ENCODE measurements at places on chromosomes 12 and 14.

- DNase-seq = no peak
These were observed 2.2 kb downstream of the BLOC1S1 start for GRCh38 chr12:55718015-55718414.

GRCh38 chr14:99468836-99469592, 11.6 kb downstream of the SETD3 start:
- DNase-seq = no peak

- peak; percentile 30 for DNase-seq
These were observed 17.0 kb downstream of the ZDHHC22 start for GRCh38 chr14:77124345-77125280.

DNA sequence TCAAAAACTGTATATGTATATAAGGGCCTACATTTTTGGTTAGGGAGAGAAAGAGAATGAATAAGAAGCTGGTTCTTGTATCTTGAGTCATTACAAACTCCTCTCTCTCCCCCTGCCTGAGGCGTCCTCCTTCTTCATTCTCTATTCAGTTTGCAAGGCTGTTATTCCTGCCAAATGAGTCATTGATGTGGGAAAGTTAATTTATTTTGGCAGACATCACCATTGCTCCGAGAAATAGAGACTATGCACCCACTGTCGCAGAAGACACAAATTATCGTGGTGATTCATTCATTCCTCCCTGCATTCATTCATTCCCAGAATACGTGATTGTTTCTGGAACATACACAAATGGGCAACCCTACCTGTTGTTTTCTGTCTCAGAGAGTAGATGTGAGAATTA, 112.5 kb upstream of the MED13L start:
- no peak for DNase-seq

DNA sequence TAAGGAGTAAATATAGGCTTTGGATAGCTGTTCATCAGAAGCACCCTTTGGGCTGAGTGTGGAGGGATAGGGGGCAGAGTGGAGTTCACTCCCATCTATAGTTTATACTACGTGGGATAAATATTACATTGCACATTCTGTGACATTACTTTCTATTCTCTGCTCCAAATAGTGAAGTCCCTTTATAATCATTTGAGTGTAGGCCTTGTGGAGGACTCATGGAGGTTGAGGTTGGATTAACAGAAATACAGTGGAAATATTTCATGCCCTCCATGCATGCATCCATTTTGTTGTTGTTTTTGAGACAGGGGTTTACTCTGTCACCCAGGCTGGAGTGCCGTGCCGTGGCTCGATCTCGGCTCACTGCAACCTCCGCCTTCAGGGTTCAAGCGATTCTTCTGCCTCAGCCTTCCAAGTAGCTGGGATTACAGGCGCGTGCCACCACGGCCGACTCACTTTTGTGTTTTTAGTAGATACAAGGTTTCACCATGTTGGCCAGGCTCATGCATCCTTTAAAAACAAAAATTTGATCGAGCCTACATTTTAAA, 1.4 kb downstream of the CHPT1 start:
- DNase-seq = no peak

GRCh38 chr14:38404100-38404541, 148.2 kb upstream of the CLEC14A start:
- DNase-seq = no peak

GRCh38 chr12:1934831-1935230, 16.4 kb upstream of the CACNA2D4 start:
- no peak for DNase-seq

DNA sequence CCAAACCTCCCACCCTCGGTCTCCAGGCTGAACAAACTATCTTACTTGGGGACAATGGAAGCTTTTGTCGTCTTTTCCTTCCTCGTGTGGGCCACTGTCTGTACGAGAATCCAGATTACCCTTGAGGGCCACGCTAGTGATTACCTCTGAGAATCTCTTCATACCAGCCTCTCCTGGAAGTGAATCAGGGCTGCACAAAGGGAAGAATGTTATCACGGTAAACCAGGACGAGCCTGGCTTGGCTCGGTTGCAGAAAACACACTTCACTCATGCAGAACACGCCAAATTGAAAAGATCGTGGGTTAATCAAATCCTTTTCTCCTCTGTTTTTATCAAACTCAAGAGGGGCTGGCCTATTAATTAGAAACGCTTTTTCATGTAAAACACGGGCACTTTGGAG, 51.6 kb upstream of the MYL2 start:
- no peak for DNase-seq

DNA sequence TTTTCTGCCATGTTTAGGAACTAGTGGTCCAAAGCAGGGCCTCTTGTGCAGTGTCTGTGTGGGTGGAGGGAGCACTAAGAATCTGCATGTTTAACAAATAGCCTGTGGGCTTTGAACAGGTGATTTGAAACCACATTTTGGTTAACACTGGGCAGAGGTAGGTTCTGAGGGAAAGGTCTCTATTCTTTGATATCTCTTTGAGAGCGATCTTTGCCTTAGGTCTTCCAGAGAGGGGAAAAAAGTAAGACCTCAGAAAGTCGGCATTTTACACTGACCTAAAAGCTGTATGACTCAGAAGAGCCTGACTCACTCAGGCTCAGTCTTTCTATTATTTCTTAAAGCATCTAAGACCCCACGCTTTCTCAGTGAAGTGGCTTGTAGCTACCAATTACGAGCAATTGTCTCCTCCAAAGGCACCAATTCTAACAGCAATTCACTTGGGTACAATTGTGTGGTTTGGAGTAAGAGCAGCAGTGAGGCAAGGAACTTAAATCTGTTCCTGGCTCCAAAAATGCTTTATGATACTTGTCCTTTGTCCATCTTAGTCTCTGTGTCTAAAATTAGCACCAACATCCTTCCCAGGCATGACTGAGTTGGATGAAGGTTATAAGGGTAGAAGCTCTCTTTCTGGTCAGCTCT, 8.8 kb downstream of the EIF2B2 start:
- no peak for DNase-seq

DNA sequence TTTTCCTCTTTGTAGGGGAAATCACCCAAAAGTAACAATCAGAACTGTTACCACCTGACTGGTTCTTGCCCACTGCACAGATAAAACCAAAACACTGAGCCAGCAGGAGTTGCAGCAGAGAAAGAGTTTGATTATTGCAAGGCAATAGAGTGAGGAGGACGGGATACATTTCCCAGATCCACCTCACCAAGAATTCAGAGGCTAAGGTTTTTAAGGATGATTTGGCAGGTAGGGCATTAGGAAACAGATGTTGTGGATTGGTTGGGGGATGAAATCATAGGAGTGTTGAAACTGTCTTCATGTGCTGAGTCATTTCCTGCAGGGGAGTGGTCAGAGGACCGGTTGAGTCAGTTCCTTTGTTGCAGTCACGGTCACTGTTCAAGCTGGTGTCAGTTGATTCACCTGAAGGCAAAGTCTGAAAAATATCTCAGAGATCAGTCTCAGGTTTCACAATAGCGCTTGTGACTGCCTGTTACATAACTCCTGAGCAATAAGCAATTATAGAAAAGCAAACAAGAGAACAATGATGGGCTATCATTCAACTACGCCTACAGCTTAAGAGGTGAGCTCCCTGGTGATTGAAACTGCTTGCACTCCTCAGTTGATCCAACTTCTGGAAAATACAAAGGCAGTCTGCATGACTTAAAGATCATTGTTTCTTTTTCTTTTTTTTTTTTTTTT, 20.3 kb upstream of the AMN1 start:
- DNase-seq = peak; percentile 21

- no peak for DNase-seq
These were observed 80.4 kb upstream of the EEA1 start for GRCh38 chr12:93009533-93009932.

DNA sequence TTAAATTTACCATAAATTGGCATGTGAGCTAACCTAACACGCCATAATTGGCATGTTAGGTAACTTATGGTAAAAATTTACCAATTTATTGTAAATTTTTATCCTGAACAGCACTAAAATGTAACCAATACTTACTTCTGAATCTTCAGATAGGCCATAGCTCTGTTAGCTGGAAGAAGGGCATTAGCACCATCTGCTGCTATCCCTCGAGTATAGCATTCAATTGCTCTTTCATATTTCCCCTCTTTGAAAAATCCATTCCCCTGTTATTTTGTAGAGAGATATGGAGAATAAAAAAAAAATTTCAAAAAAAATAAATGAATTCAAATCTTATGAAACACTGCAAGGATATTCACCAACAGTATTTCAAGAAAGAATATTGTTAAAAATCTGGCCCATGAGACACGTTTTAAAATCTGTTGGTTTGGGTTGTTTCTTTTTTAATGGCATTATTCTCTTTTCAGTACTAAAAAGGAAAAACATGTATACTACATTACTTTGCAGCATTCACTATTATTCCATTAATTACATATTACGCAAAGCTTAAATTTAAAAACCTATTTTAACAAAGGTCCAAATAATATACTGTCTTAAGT, 19.1 kb downstream of the RPAP3 start:
- no peak for DNase-seq

GRCh38 chr12:105783983-105784947, 354.5 kb downstream of the NUAK1 start:
- DNase-seq = no peak

DNA sequence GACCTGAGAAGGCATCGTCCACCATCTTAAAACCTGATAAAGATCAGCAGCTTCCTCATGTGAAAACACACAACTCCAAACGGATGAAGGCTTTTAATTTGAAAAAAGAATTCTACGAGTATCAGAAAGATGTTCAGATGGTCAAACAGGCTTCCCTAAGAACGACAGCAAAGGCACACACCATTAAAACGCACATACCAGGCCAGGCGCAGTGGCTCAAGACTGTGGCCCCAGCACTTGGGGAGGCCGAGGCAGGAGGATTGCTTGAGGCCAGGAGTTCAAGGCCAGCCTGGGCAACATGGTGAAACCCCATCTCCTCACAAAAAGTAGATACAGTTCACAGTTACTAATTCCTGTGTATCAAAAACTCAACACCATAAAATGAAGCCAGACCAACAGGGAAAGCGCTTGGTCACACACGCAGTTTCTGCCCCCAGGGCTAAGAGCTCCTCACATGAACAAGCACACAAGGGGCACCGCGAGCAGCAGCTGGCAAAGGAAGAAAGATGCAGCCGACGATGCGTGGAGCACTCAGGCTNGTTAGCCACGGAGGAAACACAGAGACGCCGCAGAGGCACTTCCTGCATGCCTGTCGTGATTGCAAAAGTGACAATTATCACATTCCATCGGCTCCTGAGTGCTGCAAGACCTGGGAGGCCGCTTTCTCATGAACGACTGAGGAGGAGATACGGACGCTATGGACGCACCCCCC, 78.0 kb downstream of the NOC4L start:
- no peak for DNase-seq

DNA sequence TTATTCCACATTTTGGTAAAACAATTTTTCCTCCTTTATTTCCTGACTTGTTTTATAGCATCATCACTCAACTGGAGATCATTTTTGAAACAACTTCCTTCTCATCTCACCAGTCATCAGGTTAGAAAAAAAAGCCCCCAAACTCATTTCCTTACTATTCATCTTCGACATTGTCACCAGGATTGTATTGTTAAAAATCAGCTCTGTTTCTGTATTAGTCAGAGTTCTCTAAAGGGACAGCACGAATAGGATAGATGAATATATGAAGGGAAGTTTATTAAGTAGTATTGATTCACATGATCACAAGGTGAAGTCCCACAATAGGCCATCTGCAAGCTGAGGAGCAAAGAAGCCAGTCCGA, 392.6 kb downstream of the FUT8 start:
- DNase-seq = no peak

DNA sequence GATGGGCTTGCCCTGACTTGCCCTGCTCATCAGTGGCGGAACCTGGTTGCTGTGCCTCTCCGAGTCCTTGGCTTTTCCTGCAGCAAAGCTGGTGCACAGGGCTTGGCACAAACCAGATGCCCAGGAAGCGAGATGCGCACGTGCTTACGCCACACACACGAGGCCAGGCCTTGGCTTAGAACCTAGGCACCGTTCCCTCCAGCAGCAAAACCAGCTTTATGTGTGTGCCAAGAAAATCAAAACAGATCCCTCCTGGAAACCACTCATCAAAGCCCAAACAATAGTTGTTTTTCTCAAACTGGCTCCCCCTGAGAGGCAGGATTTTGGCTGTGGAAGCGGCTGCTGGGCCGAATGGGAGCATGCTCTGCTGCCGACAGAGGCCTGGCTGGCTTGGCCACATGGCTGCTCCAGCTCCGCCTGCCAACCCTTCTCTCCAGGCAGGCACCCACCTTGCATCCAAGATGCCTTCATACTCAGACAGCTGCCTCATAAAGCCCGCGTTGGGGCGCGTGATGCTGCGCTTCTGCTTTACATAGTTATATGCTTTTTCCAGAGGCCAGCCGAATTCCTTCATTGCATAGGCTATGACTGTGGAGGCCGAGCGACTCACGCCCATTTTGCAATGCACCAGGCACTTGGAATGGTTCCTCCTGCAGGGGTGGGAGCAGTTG, 58.7 kb downstream of the SSH1 start:
- no peak for DNase-seq

DNA sequence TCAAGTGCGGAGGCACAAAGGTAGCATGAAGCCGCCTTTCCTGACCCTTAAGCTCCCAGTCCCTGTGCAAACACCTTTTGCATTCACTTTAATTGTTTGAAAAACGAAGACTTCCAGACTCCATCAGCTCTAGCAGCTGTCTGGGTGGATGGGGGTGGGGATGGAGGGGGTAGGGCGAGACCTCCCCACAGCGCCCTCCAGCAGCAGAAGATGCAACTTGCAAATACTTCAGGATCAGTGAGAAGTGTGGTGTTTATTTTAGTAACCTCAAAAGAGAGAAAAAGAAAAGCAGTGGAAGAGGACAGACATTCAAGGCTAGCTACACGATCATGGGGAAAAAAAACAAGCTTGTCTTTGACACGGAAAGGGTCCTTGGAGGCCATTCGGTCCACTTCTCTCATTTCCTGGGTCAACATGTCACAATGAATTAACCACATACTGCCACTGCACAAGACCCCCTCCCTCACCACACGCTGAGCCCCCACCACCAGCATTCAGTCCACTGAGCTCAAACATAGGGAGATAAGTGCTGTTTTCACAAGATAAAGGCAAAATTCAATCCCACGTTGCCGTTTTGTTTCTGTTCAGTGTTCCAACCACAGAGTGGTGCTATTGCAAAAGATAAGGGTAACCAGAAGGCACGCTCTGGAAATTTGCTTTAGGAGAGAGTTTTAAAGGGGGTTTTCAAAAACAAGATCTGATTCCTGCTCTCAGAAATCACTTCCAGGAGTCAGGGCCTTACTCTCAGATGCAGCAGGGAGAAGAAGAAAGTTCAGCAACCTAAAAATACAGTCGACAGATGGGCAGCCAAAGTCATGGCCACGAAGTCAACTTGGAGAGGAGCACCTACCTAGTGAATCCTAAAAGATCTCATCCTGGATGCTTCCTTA, 3.3 kb upstream of the NTF3 start:
- DNase-seq = no peak

- DNase-seq = no peak
These were observed 100.5 kb downstream of the EXOC5 start for GRCh38 chr14:57168138-57168679.
